AML-193 (cell line): ENCODE measurements at places on chromosomes 1 and 21.

DNA sequence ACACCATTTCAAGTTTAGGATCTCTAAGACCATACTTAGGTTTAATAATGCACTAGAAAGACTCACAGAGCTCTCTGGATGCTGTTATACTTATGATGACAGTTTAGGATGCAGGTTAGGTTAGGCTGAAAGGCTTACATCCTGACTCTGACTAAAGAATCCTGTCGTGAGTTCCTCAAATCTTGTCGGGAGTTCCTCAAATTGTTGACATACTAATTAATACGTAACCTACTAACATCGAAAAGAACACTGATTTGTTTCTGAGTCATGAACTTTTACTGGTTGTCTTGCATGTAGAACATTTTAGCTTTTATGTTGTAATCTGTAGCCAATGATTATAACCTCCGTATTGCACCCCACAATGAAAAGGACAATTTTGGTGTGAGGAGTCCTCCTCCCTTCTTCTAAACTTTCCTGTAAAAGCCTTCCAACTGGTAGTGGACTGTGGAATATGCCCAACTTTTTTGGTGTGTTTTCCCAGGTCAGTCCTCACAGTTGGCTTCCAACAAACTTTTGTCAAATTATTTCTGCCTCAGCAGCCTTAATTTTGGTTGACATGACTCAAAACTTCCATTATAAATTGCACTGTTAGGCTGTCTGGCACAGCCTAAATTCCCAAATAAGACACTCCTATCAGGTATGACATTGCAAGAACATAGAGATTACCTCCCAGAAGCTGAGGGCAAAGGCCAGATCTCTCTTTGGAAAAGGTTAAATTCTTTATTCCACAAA is 107.9 kb upstream of the PALMD start:
- DNase-seq = no peak

DNA sequence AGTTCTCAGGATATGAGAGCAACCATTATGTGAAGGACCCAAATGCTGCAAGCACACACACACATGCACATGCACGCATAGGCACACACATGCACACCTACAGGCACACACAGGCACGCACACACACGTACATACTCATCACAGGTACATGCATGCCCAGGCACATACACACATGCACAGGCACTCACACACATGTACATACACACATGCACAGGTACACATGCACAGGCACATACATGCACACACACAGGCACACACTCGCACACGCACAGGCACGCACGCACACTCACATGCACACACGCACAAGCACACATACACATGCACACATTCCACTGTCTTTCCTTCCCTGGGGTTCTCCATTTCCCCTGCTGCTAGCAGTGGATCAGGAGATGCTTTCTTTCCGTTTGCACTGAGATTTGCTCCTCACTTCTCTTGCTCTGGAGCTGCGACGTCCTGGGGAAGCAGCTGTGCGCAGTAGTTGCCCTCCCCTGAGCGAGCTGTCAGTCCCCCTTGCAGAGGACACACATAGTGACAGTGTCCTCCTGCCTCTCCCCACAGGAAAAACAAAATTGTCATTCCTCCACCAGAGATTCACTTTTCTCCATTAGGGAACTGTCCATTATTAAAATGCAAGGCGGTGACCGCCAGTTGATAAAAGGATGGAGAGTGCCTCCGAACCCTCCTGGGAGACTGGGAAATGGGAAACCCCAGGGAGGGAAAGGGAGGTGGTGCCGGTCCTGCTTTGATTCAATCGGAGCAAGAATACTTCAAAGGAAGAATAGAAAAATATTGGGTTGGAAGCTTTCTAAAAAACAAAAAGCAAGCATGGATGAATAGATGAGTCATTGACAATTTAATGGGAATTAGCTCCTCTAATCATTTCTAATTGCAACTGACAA is 69.5 kb downstream of the WDR4 start:
- DNase-seq = no peak

- DNase-seq = no peak
These were observed 159.3 kb upstream of the LMO4 start for GRCh38 chr1:87169263-87169910.

DNA sequence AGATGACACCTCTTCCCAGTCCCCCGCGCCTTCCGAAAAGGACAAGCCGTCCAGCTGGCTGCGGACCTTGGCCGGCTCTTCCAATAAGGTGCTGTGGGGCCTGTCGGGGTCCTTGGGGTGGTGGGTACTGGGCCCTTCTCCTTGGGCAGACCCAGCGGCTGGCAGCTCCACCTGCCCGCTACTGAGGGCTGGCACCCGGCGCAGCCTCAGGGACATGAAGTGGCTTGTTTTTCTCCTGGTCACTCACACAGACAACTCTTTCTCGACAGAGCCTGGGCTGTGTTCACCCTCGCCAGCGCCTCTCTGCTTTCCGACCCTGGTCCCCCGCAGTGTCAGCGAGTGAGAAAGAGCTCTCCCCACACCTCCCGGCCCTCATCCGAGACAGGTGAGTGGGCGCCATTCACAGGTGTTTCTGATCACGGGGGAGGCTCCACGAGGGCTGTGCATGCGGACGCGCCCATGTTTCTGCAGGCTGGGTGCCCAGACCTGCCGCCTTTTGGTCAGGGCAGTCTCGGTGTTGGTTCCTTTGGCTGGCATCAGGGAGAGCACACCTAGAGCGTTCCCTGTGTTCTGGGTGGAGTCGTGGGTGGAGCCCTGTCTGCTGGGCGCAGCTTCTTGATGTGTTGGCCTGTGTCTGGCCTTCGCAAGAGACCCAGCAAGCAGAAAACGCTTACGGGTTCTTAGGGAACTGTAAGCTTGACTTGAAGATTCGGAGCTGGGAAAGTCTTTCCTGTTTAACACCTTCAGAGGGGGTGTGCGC is 75.1 kb downstream of the SKI start:
- DNase-seq = no peak

- no peak for DNase-seq
These were observed 127.9 kb upstream of the DUSP10 start for GRCh38 chr1:221869779-221870178.

GRCh38 chr1:200512191-200512590 is 102.4 kb upstream of the ZNF281 start:
- no peak for DNase-seq

GRCh38 chr21:38312822-38313221 is 56.0 kb downstream of the KCNJ15 start:
- DNase-seq = no peak
